A549 treated with Mapracorat at 1 μM for 4 hours (cell line): ENCODE measurements at places on chromosomes 13 and 19. TPM values are rescaled to one million over a fixed set of nuclear protein-coding genes. Genes with fewer than 3 reads are reported as not detected.

RASA3 gene
- 9.2 to 11.8 TPM (median 10.7 TPM) in 5 replicates for total RNA-seq

EDNRB gene
- total RNA-seq, result not detected in 5 replicates

ZNF837 gene
- 0.79 to 1.6 TPM (median 1.4 TPM) in 5 replicates for total RNA-seq

RNF225 gene
- 0.18 to 0.37 TPM (median 0.23 TPM) in 4 of 5 replicates, not detected in the other for total RNA-seq

C2CD4C gene
- total RNA-seq, result 0.30 to 0.73 TPM (median 0.51 TPM) in 5 replicates

BEST2 gene
- 1.5 to 2.3 TPM (median 1.8 TPM) in 5 replicates for total RNA-seq
